ENCODE measurements at places on chromosomes 12 and 14.

GRCh38 chr14:70397746-70398145 lies 19.1 kb downstream of the SYNJ2BP start:
- DNase-seq = no peak

DNA sequence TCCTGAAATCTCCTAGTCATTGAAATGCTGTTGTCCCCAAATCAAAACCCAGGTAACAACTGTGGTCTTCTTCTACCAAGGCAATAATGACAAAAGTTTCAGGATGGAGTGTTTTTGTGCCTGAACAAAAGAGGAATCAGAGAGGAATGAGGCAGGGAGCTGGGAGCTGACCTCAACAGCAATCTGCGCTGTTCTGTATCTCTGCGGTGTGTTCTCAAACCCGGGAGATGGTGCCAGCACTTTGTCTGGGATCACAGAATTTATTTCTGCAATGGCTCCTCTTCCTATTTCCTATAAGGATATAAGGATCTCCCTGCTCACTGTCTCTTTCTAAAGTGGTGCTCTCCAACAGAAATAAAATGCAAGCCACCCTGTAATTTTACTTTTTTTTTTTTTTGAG lies 449 bp upstream of the GLT8D2 start:
- DNase-seq = no peak

- DNase-seq = no peak
These were observed 57.2 kb downstream of the LRRC74A start for GRCh38 chr14:76883447-76883846.

DNA sequence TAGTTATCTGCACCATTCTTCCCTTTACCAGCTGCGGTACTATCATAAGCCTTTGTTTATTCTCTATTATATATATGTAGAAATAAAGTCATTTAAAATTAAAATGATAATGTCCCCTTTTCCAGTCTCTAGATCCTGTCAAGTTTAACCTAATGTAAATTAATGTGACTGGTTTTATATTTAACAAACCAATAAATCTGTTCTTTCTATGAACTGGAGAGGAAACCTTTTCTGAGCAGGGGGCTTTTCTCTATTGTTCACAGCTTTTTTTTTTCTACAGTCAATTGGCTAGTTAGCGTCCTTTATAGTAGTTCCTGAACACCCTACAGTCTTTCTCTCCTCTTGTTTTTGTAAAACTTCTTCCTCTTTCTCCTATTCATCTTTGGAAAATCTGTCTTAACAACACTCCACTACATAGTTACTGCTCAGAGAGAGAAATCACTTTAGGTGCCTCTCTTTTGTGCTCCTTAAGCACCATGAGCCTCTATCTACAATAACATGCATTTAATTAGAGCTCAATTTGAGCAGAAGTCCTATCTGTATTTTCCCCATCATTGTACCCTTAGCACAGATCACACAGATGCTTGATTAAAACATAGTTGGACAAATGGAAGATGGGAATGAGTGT lies 332.6 kb upstream of the SYT1 start:
- no peak for DNase-seq

- DNase-seq = no peak
These were observed 7.5 kb upstream of the LRP1-AS start for GRCh38 chr12:57154804-57155434.

Measured in activated effector memory CD4-positive, alpha-beta T cell treated with anti-CD3 and anti-CD28 coated beads, Interleukin-2, amount 50 U/mL, for 16 hours (primary cell).